Stomach (tissue), 19 donors: ENCODE measurements at places on chromosomes 5 and 9. TPM values are rescaled to one million over a fixed set of nuclear protein-coding genes. Genes with fewer than 3 reads are reported as not detected.

GRCh38 chr5:93925321-93925720, 183.9 kb upstream of the POU5F2 start:
- no peak for DNase-seq

GRCh38 chr5:39400713-39401578, 23.8 kb downstream of the DAB2 start:
- no peak for DNase-seq

- DNase-seq = no peak
Observed at GRCh38 chr9:111719541-111719940, 58.1 kb downstream of the GNG10 start.

- DNase-seq = no peak
Observed at GRCh38 chr9:120717176-120717575, 2.9 kb upstream of the MEGF9 start.

- DNase-seq = no peak
Observed at GRCh38 chr9:91951944-91952520, 2.0 kb upstream of the ROR2 start.

- no peak for DNase-seq
Observed at GRCh38 chr9:2610985-2611384, 10.6 kb upstream of the VLDLR start.

- DNase-seq = peak; percentile 67
Observed at GRCh38 chr9:84697509-84698114, 28.1 kb downstream of the NTRK2 start.

GRCh38 chr9:135671591-135672041, 8.5 kb downstream of the LCN9 start:
- no peak for DNase-seq

- DNase-seq = no peak
Observed at GRCh38 chr5:38403877-38404635, 145.7 kb downstream of the EGFLAM start.

DNA sequence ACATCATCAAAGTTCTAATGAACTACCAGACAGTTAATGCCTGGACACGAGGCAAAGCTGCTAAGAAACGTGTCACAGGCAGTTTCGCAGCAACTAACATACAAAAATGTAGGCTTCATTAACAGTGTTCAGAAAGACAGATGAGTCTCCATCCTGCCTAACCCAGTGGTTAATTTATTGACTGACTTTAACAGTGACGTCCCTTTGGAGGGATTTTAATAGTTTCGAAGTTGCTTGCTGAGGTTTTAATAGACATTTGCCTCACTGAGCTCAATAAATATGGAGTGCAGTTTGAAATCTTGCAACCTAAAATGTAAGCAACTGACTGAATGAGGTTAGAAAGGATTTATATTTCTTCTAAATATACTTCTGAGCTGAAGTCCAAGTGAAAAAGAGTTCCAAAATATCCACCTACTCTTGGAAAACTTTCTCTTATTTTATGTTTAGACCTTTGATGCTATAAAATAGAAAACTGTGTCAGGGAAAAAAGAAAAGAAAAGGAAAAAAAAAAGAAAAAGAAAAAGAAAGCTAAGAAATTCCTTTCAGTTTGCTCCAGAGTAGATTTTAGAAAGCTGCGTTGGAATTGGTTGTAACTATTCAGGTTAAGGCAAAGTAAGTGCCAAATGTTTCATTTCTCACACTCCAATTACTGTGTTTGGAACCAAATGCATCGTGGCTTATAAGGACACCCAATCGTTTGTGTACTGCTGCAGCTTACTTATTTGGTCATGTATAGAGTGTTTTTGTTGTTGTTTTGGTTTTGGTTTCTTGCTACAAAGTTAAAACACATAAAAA, 2016.6 kb downstream of the MAT2B start:
- no peak for DNase-seq

DNA sequence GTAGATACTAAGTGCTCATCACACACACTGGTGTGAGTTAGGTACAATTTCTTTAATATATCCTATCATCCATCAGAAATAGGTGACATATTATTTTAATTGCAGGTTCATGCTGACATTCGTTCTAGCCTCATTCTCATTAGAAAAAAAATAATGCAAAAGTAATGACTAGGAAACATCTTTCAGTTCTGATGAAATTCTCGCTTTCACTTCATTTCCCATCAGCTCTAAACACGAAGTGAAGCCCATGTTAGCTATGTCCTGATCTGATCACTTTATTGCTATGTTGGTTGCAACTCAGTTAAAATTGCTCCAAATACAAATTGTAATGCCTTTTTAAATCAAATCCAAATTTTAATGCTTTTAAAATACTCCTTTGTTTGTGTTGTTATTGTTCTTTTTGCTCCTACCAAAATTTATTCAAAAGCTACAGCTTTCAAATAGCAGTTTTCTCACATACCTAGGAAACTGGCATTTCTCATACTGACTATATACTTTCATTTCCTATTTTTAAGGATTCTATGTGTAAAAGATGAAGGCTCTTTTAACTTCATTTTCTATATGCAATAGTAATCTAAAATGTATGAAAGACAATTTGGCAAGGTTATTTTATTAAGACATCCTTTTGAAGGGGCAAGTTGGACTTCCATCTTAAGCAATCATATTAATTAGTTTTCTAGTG, 1237.8 kb upstream of the ACO1 start:
- no peak for DNase-seq

The VCAN gene
- polyA plus RNA-seq = 2.0 TPM

The TMEM174 gene
- polyA plus RNA-seq = not detected

The PCDHGA11 gene
- polyA plus RNA-seq = 0.48 TPM
